ENCODE measurements at places on chromosomes 7 and 10.

DNA sequence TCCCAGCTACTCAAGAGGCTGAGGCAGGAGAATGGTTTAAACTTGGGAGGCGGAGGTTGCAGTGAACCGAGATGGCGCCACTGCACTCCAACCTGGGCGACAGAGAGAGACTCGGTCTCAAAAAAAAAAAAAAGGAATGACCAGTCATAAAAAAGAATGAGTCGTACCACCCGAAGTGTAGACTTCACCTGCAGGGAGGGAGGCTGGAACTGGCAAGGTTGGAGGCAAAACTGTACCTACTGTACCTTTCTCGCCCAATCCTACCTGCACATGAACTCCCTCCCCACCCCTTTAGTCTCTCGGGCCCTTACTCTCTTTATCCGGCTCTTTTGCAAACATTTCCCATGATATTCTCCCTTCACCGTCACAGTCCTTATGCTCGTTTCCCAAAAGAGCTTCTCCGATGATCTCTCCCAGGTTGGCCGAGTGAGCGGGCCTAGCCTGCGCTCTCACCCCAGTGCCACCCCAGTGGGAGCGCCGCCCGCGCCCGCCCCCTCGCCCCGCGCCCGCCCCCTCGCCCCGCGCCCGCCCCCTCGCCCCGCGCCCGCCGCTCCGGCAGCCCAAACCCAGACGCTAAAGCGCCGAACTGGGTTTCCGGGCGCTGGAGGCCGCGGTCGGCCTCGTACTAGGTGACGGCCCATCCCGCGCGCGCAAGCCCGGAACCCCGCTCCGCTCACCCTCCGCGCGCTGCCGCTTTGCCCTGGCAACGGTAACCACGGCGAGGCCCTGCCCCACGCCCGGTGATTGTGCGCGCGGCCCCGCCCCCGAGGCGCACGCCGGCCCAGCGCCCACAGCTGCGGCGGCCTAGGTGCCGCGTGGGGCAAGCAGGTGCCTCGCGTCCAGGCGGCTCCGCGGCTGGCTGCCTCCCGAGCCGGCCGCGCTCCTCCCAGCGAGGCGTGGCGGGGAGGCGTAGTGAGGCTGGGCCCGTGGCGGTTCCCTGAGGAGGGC, at the start of gene SMKR1:
Gene SMKR1 (plus strand): TSS at position 772 of the 948 bp plus-strand sequence. CDS start 294 bp downstream, outside the sequence.
- no peaks in the 10 kb centered on the region for H3K27me3 ChIP-seq
- no peak within 1 kb of the TSS for H3K27ac ChIP-seq

DNA sequence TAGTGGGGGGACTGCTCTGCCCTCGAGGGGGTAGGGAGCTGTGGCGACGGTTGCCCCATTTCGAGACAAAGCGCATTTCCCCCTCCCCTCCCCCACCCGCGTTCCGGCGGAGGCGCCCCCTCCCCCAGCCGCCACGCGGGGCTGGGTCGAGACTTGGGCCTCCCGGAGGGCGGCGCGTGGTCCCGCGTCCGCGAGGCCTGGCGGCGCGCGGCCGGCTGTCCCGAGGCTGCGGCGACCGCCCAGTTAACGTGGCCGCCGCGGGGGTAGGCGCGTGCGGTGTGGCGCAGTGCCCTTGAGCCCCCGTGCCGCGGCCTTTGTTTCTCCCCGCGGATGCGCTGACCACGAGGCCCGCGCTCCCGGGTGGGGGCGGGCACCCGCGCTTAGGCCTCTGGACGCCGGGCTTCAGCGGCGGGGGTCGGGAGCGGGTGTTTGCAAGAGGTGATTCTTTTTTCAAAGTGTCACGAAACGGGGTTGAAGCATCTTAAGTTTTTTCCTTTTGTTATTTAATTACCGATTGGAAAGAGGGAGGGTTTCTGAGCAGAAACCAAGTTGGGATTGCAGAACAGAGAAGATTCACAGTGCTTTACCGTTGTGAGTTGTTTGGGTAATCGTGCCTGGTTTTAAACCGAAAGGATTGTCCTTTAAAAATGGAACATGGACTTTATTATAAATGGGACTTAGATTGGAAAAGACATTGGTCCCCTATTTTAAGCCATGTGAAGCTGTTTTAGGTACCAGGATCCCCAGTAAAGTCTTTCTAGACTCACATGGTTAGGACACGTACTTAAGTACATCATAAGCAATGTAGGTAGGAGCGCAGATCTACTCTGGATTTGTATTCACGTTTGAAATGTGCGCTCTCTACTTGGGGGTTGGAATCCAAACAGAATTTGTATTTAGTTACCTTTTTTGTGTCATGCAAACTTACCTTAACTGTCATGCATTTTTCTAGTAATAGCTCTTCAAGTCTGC, 760 bp downstream of the CBX3 start:
- peak overlapping the region; percentile 96 for H3K4me3 ChIP-seq
- peak overlapping the region; percentile 99 for H3K27ac ChIP-seq
- H3K36me3 ChIP-seq, result peaks cover 15% of the 10 kb centered on the region
- no peak for DNase-seq

GRCh38 chr7:52700349-52700748, 335.1 kb upstream of the POM121L12 start:
- no peak overlapping the region for H3K4me3 ChIP-seq
- no peak for DNase-seq
- H3K27me3 ChIP-seq, result no peaks in the 10 kb centered on the region
- H3K27ac ChIP-seq, result no peak overlapping the region

DNA sequence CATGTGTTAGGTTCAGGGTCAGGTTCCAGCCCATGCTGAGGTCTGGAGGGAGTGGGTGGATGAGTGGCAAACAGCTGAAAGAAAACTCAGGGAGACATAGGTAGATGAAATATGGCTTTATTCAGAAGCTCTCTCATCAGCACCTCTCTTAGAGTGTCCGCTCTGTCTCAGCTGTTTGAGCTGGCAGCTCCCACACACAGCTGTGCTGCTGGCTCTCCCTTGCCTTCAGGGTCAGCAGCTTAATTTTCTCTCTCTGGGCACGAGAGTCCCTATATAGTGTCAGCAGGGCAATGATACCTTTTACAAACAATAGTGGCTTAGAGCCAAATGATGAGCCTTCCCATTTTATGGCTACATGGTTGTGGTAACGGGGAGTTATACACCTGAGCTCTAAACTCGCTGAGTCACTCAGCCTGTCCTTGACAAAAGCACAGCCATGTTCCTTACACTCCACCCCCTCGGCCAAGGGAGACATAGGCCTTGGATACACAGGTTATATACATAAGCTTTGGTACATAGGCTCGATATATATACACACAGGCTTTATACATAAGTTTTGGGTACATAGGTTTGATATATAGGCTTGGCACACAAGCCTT, 10.4 kb downstream of the RNF133 start:
- DNase-seq, result no peak
- H3K4me3 ChIP-seq, result no peak overlapping the region
- H3K4me1 ChIP-seq, result no peaks in the 10 kb centered on the region
- H3K27ac ChIP-seq, result no peak overlapping the region

GRCh38 chr10:56633876-56634452, 272.9 kb upstream of the ZWINT start:
- H3K4me3 ChIP-seq, result no peak overlapping the region
- H3K36me3 ChIP-seq, result no peaks in the 10 kb centered on the region
- H3K27me3 ChIP-seq, result no peaks in the 10 kb centered on the region
- no peak overlapping the region for H3K27ac ChIP-seq
- DNase-seq, result no peak

DNA sequence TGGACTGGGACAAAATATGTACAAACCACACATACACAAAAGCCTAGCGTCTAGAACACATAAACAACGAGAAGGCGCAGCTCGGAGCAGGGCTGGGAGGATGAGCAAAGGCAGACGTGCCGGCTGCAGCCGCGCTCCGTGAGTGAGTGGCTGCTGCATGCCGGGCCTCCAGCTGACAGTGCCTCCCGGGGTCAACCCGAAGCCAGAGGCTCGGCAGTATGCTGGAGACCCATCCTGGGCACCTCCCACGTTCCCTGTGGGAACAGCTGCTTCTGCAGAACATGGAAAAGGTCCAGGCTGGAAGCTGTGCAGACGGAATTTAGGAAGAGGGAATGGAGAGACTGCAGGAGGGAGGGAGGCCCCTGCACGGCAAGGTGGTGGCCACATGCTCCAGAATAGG, 3.6 kb upstream of the GPR146 start:
- H3K36me3 ChIP-seq, result no peaks in the 10 kb centered on the region
- DNase-seq, result no peak
- H3K27ac ChIP-seq, result no peak overlapping the region

- no peak overlapping the region for H3K4me3 ChIP-seq
- H3K27me3 ChIP-seq, result no peaks in the 10 kb centered on the region
- H3K27ac ChIP-seq, result no peak overlapping the region
- no peak for DNase-seq
Observed at GRCh38 chr7:149228831-149229471, 10.5 kb upstream of the ZNF212 start.

GRCh38 chr7:132681951-132682350, 105.7 kb upstream of the PLXNA4 start:
- no peaks in the 10 kb centered on the region for H3K27me3 ChIP-seq
- H3K4me3 ChIP-seq, result no peak overlapping the region
- H3K4me1 ChIP-seq, result no peaks in the 10 kb centered on the region
- no peaks in the 10 kb centered on the region for H3K36me3 ChIP-seq

GRCh38 chr10:96025566-96025965, 17.8 kb upstream of the CCNJ start:
- H3K27ac ChIP-seq, result no peak overlapping the region
- H3K4me3 ChIP-seq, result no peak overlapping the region
- no peaks in the 10 kb centered on the region for H3K36me3 ChIP-seq
- H3K27me3 ChIP-seq, result no peaks in the 10 kb centered on the region

DNA sequence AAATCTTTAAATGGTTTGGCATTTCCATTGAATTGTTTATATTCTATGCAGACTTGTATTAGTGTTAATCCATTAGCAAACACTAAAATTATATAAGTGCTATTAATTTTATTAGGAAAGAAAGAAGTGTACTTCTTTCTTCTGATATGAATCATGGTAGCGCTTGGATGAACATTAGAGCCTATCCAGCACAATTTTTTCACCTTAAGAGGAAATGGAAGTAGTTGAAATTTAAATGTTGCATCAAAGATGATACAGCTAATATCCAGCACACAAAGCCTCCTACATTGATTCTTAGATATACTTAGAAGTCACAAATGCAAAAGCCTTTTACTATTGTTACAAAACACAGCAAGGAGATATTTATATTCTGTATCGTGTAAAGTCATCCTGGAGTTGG, 174.5 kb downstream of the AHR start:
- H3K27me3 ChIP-seq, result no peaks in the 10 kb centered on the region
- H3K27ac ChIP-seq, result no peak overlapping the region
- H3K4me3 ChIP-seq, result no peak overlapping the region
- no peaks in the 10 kb centered on the region for H3K36me3 ChIP-seq
- H3K4me1 ChIP-seq, result no peaks in the 10 kb centered on the region

- H3K27me3 ChIP-seq, result no peaks in the 10 kb centered on the region
- H3K4me3 ChIP-seq, result no peak overlapping the region
- H3K27ac ChIP-seq, result no peak overlapping the region
- no peak for DNase-seq
- H3K36me3 ChIP-seq, result no peaks in the 10 kb centered on the region
Observed at GRCh38 chr10:36738738-36739431, 386.5 kb upstream of the ANKRD30A start.

- peaks cover 63% of the 10 kb centered on the region for H3K4me1 ChIP-seq
- H3K36me3 ChIP-seq, result no peaks in the 10 kb centered on the region
- peak overlapping the region; percentile 76 for H3K4me3 ChIP-seq
- peak overlapping the region; percentile 93 for H3K27ac ChIP-seq
- DNase-seq, result no peak
- no peaks in the 10 kb centered on the region for H3K27me3 ChIP-seq
Observed at GRCh38 chr10:97687785-97688781, 1.0 kb upstream of the AVPI1 start.

DNA sequence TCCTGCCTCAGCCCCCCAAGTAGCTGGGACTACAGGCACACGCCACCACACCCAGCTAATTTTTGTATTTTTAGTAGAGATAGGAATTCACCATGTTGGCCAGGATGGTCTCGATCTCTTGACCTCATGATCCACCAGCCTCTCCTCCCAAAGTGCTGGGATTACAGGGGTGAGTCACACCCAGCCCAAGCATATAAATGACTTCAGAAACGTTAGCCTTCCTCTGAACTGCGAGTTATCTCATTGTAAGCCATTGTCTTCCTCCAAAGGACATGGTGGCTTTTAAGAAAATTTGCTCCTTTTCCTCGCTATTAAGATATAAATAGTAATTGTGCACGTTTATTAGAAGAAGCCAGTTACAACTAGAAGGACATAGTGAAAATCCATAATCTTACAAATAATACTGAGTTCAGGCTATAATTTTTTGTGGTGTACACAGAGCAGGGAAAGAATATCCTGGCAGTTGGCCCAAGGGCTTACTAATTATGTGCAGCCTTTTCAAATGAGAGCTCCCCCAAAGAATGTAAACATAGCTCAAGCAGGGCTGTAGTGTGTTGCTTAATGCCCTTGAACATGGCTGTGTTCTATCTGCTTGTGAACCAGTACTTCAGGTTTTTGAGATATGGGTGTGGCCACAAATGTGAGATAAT, 495.8 kb downstream of the PARD3 start:
- H3K27me3 ChIP-seq, result no peaks in the 10 kb centered on the region
- H3K4me1 ChIP-seq, result peaks cover 24% of the 10 kb centered on the region
- H3K4me3 ChIP-seq, result no peak overlapping the region
- no peaks in the 10 kb centered on the region for H3K36me3 ChIP-seq
- no peak overlapping the region for H3K27ac ChIP-seq
- DNase-seq, result no peak

DNA sequence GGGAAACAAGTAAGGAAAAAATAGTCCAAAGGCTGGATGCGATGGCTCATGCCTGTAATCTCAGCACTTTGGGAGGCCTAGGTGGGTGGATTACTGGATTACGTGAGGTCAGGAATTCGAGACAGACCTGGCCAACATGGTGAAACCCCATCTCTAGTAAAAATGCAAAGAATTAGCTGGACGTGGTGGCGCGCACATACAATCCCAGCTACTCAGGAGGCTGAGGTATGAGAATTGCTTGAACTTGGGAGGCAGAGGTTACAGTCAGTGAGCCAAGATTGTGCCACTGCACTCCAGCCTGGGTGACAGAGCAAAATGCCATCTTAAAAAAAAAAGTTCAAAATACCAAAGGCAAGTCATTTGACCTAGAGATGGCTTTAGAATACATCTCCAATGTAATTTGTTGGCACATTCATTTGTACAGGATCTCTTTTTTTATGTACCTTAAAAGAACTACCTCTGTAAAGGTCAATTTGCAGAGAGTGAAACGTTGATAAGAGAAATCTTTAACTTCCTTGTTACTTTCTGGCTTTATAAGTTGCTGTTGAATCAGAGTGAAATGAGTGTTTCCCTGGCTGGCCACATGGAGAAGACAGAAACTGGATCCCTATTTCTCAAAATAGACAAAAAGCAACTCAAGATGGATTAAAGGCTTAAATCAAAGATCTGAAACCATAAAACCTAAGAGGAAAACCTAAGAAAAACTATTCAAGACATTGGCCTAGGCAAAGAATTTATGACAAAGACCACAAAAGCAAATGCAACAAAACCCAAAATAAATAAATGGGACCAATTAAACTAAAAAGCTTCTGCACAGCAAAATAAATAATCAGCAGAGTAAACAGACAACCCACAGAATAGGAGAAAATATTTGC, 260.7 kb downstream of the KLF6 start:
- H3K4me3 ChIP-seq, result no peak overlapping the region
- H3K4me1 ChIP-seq, result peaks cover 32% of the 10 kb centered on the region
- no peaks in the 10 kb centered on the region for H3K27me3 ChIP-seq
